CD4-positive, alpha-beta T cell treated with Interleukin-17A for 1 hour (primary cell): ENCODE measurements at places on chromosomes 11 and 22.

- DNase-seq: peak; percentile 60
Observed at GRCh38 chr22:22752556-22753477, 108.4 kb downstream of the GGTLC2 start.

DNA sequence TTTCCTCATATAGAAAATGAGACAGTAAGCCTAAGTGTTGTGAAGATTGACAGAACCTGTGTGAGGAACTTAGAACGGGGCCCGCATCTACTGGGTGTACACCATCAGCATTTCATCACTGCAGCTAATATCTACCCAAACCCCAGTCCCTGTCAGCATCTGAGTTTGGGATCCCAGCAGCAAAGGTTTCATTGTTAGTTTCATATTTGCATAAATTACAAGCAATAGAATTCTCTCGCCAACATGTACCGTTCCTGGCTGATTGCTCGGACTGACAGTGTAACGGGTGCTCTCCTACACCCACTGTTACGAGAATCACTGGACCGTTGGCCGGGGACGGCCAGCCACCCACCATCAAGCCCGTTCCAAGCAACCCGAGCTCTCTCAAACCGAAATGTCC, 10.4 kb upstream of the TMPRSS6 start:
- DNase-seq: no peak

DNA sequence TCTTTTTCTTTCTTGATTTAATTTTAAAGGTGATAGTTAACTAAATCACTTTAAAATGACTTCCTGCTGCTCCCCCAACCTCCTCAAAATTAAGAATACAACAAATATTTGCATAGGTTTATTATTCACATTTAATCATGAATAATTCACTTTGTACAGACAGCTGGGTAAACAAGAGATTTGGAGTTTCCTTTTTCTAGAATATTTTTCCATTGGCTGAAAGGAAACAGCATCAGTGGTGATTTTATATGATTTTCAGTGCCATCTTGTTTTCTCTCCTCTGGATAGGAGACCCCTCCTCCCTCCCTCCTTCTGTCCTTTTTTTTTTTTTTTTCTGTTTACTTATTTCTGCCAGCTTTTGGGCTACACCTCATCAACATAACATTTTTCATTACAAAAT, 60.5 kb downstream of the LIF start:
- no peak for DNase-seq

GRCh38 chr22:20062766-20063083, 17.3 kb upstream of the DGCR8 start:
- no peak for DNase-seq

GRCh38 chr22:22787786-22788459, 99.7 kb upstream of the IGLL5 start:
- peak; percentile 73 for DNase-seq

DNA sequence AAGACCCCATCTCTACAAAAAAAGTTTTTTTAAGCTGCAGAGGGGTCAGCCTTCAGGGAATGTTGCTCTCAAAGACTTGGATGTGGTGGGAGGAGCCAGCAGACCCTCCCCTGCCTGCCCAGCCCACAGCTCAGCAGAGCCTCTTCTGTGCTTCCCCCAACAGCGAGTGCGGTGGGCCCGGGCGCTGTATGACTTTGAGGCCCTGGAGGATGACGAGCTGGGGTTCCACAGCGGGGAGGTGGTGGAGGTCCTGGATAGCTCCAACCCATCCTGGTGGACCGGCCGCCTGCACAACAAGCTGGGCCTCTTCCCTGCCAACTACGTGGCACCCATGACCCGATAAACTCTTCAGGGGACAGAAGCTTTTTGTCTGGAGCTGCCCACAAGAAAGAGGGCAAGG, 10.5 kb downstream of the TMA7B start:
- DNase-seq: no peak

GRCh38 chr22:44702479-44703198, 635 bp downstream of the PRR5 start:
- DNase-seq: no peak

DNA sequence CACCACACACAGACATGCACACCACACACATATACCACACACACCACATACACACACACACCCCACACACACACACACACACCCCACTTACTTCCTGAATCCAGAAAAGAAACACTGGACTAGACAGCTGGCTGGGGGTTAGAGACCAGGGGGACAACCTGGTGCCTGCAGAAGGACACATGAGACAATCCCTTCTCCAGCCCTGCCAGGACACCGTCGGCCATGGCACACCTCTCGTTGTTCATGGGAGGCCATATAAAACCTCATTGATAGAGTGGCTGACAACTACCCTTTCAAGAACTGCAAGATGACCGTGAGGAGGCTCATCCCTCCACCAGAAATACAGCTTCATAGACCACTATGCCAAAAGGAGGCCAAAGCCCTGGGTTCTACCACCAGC, 54.3 kb downstream of the IGSF9B start:
- DNase-seq: no peak

- DNase-seq: no peak
Observed at GRCh38 chr11:83480251-83480650, 194.1 kb upstream of the CCDC90B start.

DNA sequence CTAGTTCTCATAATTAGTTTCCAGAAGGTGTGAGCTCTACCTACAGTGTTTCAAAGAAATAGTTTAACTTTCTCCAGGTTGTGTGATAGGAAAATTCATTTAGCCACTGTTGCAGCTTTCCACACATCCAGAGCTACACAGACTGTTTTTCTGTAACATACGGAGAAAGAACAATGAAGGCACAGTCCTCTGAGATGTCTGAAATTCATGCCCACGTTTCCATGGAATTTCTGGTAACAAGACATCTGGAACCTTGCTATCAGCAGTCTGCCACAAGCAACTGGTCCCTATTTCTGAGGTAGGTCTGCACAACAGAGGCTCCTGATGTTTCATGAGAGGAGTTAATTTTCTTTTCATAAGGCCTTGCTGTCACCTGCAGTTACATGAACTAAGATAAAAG, 273.3 kb upstream of the C11orf87 start:
- DNase-seq: no peak

- no peak for DNase-seq
Observed at GRCh38 chr11:125373426-125374391, 122.4 kb downstream of the FEZ1 start.

DNA sequence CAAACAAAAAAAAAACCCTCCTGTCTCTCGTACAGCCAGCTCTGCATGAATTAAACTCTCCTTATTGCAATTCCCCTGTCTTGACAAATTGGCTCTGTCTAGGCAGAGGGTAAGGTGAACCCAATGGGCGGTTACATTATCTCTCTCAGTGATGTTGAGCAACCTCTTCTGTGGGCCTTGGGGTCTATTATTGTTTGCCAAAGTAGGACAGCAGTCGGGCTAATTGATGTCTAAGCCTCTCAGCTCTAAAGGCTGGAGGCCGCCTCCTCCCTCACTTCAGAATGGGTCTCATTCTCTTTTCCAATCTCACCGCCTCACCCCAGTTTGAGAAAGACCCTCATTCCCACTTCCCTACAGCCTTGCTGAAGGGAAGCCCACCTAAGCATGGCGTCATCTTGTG, 1.3 kb upstream of the SLC25A45 start:
- DNase-seq: no peak

- no peak for DNase-seq
Observed at GRCh38 chr11:12784445-12784844, 110.2 kb downstream of the TEAD1 start.

DNA sequence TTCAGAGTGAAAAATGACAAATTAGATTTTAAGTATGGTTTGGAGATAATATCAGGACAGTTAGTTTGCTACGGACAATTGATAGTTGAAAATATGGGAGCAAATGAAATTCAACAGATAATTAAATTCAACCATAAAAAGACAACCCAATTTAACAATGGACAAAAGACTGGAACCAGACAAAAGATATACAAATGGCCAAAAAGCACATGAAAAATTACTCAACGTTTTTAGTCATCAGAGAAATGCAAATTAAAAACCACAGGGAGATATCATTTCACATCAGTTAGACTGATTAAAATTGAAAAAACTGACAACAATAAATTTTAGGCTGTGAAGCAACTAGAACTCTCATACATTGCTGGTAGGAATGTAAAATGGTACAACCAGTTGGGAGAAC, 27.2 kb downstream of the SIK2 start:
- no peak for DNase-seq
